ENCODE measurements at places on chromosomes 4 and X. TPM values are rescaled to one million over a fixed set of nuclear protein-coding genes. Genes with fewer than 3 reads are reported as not detected.

DNA sequence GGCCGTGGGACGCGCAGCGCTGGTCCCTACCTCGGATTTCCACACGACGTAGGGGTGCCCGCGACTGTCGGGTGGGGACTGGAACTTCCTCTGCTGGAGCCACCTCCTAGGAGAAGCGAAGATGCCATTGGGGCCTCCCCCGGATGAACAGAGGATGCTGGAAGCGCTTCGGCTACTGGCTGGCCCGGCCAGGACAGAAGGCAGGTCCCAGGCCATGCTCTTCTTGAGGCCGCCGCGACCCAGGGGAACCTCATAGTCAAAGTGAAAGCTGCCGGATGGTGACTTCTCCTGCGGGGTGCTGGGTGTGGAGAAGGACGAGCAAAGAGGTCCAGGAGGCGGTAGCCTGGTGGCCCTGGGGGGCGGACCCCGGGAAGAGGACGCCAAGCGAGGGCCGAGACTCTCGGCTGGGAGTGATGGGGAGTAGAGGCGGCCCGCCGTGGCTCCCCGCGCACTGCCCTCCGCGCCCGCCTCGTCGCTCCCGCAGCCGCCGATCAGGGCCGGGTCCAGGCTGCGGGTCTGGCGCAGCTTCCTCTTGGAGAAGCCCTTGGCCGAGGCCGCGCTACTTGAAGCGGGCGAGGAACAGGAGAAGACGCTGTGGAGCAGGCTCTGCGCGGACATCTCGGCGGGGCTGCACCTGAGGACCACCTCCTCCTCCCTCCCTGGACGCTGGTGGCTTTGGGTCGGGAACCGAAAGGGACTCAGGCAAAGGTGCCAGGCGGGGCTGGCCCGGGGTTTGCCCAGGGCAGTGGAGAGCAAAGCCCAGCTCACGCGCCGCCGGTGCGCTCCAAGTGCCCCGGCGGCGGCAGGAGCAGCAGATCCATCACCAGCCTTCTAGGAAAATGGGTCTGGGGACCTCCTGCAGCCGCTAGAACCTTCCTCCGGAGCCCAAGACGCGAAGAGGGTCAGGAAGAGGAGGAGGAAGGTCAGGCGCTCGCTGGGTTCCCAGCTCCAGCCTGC lies 1.2 kb downstream of the ARHGAP6 start:
- no peak for DNase-seq

The TBX22 gene
- not detected for total RNA-seq

The EGF gene
- 15.5 TPM for total RNA-seq

GRCh38 chr4:184664445-184665210 lies 15.1 kb downstream of the PRIMPOL start:
- no peak for DNase-seq

DNA sequence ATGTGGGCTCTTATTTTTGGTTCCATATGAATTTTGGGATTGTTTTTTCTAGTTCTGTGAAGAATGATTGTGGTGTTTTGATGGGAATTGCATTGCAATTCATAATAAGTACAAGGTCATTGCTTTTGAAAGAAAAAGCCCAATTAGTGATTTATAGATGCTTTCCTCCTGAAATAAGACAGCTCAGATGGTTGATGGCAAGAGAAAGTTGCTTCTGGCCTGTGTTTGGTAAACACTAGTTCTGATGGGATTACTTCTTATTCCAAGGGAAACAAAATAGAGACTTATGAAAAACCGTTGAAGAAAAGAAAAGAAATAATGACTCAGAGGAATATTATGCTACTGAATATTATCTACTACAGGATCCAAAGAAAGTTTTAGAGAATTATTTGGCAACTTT lies 144.9 kb downstream of the SPANXA1 start:
- DNase-seq: no peak

GRCh38 chrX:82219129-82219528 lies 1017.2 kb downstream of the SH3BGRL start:
- DNase-seq: no peak

- no peak for DNase-seq
Measured at GRCh38 chrX:109351557-109351956, 130.3 kb downstream of the GUCY2F start.

The TLR3 gene
- total RNA-seq: 4.3 TPM

The ANOS1 gene
- 10.6 TPM for total RNA-seq
